ENCODE measurements at places on chromosomes 11 and 22.

GRCh38 chr22:43439368-43440103, 27.7 kb downstream of the MPPED1 start:
- no peak for DNase-seq

DNA sequence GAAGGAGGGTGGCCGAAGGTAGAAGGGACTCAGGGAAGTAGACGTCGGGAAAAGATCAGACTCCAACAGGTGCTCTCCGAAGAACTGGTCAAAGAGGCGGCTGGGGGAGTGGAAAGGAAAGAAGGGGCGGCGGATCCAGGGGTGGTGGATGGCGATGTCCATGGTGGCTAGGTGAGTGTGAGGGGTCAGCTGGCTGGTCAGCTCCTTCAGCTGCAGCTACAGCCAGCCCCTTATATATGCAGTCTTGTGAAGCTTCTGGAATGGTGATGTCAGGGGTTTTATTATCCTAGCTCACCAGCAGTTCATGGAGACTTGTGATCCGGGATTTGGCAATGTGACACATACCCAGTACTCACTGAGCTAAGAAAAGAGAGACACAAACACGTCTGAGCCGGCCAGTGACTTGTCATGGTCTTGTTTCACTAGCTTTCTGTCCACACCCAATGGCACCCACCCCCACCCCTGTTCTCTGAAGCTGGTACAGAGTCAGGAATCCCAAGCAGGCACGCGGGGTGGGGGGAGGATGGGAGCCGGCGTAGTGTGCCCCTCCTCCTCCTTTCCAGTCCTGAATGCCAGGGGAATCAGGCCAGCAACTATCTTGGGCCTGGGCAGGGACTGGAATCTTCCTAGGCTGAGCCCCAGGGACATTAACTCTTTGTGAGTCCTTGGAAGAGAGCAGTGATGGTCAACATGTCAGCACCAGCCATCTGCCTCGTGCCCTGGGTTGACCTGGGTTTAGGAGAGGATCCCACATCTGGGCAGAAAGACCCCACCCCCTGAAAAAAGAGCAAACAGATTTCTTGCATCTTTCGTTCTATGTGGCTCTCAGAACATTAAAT, at the start of gene CRYAB:
CRYAB (minus strand) TSS at position 208 of the 839 bp plus-strand sequence; CDS start at position 162, 46 bp downstream.
- no peak for DNase-seq

GRCh38 chr11:12526789-12527188, 147.4 kb upstream of the TEAD1 start:
- no peak for DNase-seq

DNA sequence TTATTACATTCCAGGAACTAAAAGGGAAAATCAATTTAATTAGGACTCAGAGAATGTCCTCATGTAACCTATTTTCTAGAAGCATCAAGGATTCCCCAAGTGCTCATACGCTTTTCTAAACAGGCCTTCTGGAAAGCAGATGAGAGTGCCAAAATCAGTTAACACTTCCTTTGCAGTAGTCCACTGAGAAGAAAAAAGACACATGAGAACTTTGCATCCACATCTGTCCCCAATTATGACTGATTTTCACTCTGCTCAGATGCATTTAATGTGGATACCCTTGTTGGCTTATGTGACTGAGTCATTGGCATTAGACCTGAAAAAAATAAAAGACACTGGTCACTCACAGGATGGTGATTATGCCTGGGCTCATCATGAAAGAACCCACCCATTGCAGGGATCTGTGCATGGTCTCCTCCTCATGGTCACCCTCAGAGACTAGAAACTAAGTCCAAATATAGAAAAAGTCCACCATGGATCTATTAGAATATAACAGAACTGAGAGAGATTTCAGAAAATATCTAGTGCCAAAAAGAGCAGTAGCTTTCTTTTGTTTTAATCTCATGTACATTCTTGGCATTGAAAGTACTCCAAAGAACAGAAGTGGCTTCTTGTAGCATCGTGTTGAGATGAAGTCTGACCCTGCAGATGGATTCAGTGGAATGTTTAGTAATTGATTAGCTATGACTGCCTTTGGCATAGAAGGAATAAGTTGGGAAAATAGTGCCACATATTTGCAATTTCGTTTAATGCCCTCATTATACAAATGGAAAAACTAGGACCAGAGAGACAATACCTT, 48.8 kb upstream of the FIBIN start:
- DNase-seq: no peak

DNA sequence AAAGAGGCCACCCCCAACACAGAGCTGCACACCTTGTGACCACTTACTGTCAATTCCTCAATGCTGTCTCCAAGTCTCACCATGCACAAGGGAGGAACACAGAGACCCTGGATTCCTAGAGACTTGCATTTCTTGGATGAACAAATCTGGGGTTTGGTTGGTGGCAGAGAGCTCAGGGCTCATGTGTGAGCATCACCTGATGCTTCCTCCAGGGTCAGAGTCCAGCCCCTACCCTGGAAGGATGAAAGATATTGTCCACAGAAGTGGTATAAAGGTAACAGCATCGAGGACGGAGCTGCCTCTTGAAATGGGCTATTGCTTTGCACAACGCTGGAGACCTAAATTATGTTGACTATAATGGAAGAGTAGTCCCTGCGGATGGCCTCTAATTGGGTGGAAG, 36.0 kb downstream of the GGTLC2 start:
- DNase-seq: no peak

GRCh38 chr11:45468267-45468856, 182.2 kb upstream of the SYT13 start:
- DNase-seq: no peak

DNA sequence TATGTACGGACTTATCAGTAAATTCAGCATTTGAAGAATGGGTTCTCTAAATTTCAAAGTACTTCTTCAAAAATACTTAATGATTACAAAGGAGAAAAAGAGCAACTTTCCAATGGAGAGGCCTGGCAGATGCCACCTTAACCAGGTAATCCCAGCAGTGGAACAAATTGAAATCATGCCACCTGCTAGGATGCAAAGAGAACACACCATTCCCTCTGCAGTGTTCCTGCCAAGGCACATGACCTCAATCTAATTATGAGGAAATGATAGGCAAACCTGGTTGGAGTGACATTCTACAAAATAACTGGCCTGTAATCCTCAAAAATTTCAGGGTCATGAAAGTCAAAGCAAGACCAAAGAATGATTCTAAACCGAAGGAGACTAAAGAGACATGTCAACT, 21.5 kb downstream of the TNRC6B start:
- DNase-seq: no peak

GRCh38 chr22:16838073-16838472, 12.9 kb upstream of the XKR3 start:
- DNase-seq: no peak

GRCh38 chr22:23569291-23569690, 10.8 kb downstream of the IGLL1 start:
- DNase-seq: no peak

- DNase-seq: no peak
These were observed 1.7 kb downstream of the RASD2 start for GRCh38 chr22:35542157-35542938.

- DNase-seq: no peak
These were observed 349.2 kb downstream of the CASP12 start for GRCh38 chr11:104549019-104549418.

GRCh38 chr11:36540998-36541397, 26.8 kb upstream of the RAG1 start:
- DNase-seq: no peak

- no peak for DNase-seq
These were observed 162.1 kb upstream of the RASSF10 start for GRCh38 chr11:12846786-12847615.

DNA sequence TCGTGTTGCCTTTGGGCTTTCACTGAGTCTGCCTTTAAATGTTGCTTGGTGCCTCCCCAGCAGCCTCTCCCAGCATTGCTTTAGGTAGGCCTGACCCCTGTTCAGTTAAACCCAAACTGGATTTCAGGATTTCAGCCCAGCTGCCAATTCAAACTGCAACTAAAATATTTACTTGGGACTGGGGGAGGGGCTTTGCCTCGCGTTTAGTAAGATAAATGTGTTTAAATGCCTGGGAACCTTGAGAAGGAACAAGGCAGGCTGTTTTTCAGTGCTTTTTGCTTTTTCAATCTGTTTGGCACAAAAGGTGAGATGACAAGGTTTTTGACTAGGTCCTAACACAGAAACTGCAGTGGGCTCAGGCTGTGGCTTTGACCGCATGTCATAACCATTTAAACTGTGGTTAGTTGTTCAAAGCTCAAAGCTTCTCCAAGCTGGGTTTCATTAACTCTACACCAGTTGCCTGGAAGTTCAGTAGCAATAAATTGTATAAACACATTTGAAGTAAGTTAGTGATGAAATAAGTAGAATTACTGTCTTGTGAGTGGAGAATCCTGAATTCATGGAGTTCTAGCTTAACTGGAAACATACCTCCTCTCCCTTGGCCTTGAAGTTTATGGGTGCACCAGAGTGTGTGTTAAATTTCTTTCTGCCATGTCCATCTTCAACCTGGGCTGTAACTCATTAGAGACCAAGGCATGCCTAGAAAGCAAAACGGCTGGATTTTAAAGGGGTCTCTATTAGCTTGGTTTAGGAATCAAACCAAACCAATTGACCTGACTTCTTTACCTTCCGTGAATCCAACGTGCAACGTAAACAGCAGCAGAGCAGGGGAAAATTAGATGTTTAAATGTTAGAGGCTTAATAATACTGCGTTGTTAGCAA, 3.6 kb downstream of the PKNOX2 start:
- DNase-seq: no peak

DNA sequence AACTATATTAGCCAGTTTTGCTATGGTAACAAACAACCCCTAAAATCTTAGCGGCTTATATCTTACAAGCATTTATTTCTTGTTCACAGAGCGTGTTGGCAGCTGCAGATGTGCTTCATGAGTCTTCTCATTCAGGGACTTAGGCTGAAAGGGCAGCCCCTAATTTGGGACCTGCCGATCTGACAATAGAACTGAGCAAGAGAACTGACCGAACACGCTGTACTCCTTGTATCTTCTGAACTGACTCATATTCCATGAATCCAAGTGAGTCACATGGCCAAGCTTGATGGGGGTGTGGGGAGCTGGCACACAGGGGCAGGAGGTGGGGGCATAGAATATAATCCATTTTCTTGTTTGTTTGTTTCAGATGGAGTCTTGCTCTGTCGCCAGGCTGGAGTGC, 481.7 kb upstream of the CADM1 start:
- DNase-seq: no peak

DNA sequence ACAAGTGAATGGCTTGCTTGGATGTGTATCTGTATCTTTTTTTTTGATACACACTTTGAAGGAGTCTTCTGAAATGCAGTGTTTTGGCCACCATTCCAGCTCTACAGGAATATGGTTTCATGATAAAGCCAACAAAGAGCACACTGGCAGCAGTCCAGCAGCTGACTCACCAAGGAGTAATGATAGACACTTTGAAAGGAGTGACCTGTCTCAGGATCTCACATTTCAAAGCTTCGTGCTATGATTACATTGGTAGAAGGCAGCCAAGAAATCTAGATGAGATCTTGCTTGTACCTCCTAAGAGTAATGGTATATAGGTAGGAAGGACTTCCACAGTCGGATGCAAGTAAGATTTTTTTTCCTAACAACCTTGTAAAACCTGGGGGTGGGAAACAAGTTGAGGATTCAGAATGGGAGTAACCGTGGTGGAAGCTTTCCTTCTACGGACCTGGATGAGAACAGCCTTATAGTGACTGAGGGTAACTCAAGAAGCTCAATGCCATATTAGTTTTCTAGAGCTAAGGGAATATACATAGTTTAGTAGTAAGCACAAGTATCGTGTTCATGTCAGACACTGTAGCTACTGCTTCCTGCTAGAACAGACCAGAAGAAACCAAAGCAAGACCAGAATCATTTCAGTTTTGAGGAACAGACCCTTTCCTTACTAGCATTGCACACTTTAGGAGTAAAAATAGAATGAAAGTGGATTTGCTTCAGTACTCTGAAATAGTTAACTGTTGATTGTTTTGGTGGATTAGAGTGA, 25.0 kb downstream of the MTMR3 start:
- DNase-seq: no peak

GRCh38 chr22:17117890-17118289, 3.3 kb downstream of the TMEM121B start:
- DNase-seq: no peak

- DNase-seq: no peak
These were observed 40.5 kb downstream of the TPCN2 start for GRCh38 chr11:69089258-69089657.

DNA sequence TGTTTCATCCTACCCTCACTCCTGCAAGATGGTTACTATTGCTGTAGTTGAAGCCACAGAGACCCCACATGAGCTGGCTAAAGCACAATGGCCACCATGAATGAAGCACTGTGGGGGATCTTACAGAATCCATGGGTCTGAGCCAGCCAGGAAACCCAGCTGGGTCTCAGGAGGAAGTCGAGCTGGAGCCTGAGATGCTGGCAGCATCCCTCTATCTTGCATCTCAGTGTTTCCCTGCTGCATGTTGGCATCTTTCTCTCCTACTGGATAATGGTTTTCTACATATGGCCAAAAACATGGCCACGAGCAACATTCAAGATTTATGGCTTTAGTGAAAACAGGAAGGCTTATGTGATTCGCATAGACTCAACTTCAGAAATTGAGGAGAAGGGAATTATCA, 219.3 kb upstream of the SNX19 start:
- no peak for DNase-seq

DNA sequence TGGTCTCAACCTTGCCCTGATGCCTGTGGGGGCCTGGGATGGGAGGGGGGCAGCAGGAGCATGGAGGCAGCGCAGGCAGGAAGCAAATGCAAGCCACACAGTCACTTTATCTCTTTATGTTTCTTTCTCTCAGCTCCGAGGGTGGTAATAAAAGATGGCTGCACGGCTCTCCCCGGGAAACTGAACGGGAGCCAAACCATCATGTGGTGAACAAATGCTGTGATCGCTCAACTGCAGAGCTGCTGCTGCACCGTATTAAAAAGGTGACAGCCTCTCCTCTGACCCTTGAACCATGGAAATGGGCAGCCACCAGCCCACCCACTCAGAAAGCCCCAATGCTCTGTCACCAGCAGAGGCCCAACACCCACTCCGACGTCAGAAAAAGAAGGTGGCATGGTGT, 110.0 kb downstream of the TIMP3 start:
- no peak for DNase-seq

GRCh38 chr11:102177974-102178631, 67.9 kb downstream of the YAP1 start:
- no peak for DNase-seq

DNA sequence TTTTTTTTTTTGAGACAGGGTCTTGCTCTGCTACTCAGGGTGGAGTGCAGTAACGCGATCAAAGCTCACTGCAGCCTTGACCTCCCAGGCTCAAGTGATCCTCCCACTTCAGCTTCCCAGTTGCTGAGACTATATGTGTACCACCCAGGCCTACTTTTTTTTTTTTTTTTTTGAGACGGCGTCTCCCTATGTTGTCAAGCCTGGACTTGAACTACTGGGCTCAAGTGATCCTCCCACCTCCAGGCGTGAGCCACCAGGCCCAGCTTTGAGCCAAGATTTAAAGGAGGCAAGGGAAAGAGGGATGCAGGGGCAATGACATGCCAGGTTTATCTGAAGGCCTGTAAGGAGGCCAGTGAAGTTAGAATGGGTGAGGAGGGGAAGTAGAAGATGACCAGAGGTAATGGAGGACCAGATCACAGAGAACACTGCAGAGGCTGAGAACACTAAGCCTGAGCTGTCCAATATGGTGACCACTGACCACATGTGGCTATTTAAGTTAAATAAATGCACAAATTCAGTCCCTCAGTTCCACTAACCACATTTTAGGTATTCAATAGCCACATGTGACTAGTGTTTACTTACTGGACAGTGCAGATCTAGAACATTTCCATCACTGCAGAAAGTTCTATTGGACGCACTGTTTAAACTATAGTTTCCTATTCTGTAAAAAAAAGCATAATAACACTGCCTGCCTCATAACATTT, 8.1 kb downstream of the DESI1 start:
- no peak for DNase-seq

- no peak for DNase-seq
These were observed 262.2 kb upstream of the UBASH3B start for GRCh38 chr11:122393209-122393860.
